Activated T-cell treated with anti-CD3 and anti-CD28 coated beads for 48 hours (primary cell): ENCODE measurements at places on chromosomes 7 and 10.
A peak's percentile ranks its signal among the peaks of the same experiment; 100 is the strongest.

DNA sequence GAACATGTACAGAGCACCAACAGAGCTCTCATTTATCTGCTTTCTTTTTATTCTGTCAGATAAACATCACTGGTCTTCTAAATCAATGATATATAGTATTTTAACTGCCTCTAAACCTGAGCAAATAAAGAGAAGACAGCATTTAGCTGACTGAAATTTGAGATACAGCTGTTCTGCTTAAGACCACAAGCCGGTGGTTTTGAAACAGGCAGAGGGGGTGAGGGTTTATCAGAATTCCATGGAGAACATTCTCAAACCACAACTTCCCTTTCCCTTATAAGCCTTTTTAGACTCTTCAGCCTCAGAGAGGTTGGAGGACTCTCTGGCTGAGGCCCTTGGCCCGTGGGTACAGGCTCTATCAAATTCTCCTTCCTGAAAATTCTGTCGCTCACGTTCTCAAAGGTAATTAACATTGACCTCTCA, 87.4 kb upstream of the RSU1 start:
- DNase-seq: no peak

DNA sequence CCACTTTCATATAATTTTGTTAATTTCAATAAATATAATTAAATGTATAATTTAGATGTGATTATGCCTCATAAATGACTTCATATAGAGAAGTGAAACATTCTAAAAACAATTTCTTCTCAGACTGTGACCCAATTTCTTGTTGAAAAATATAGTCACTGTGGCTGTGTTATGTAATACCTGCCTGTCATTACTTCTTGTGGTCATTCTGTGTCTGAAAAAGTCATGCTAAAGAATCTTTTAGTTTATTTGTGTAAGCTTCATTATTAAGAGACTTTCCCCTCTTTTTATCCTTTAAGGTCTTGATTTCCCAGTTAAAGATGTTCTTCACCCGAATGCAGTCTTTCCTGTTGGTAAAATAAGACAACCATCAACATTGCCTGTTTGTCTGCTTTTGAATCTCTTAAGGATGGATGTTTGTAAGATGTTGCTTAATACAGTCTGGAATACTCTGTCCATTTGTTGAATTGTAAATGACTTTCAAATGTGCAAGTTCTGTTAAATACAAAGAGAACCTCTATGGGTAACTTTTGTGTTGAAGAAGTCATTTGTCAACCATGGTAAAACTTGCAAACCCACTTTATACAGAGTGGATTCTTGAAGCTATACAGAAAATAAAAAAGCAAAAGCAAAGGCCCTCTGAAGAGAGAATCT, 16.0 kb downstream of the KAT6B start:
- DNase-seq: no peak

- no peak for DNase-seq
These were observed 22.6 kb upstream of the ZNF735 start for GRCh38 chr7:64184376-64184775.

DNA sequence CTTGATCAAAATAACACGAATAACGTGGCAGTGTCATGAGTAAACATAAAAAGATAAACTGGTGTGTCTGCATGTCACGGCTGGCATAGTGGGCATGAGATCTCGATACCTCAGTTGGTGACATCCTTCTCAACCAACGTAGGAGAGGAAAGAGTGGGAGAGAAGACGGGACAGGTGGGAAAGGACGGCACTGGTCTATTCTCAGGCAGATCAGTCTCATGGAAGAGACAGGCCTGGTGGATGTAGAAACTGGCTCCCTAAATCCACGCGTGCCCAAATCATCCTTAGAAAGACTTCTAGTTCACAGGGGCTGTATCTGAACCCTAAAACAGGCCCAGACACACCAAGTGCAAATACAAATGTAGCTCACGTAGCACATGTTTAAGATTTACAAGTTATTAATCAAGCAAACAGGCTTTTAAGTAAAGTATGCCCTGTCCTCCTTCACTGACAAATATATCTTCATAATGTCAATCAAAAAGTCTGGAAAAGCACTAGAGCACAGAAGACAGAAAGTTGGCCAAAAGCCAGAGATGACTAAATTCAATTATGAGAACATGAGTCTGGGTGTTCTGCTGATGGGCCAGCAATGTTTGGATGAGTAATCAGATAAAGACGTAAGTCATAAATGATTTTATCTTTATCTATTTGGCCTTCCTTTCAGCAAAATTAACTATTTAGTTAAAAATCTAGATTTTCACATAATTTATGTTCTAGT, 56.3 kb downstream of the SFMBT2 start:
- DNase-seq: no peak

DNA sequence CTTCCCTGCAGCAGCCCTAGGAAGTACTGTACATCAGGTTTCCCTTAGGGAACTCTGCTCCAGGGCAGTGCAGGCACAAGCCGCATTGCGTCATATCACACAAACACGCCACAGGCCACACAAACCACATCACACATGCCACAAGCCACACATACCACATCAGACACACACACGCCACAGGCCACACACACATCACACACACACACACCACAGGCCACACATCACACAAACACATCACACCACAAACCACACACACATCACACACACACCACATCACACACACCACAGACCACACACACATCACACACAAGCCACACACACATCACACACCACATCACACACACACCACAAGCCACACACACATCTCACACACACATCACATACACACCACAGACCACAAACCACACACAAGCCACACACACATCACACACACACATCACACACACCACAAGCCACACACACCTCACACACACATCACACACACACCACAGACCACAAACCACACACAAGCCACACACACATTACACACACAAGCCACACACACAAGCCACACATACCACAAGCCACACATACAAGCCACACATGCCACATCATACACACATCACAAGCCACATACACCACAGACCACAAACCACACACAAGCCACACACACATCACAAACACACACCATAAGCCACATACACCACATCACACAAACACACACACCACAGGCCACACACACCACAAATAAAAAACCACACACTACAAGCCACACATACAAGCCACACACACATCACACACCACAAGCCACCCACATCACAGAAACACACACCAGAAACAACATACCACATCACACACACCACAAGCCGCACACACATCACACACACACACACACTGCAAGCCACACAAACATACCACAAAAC, 53.4 kb downstream of the TMEM209 start:
- DNase-seq: peak; percentile 21

DNA sequence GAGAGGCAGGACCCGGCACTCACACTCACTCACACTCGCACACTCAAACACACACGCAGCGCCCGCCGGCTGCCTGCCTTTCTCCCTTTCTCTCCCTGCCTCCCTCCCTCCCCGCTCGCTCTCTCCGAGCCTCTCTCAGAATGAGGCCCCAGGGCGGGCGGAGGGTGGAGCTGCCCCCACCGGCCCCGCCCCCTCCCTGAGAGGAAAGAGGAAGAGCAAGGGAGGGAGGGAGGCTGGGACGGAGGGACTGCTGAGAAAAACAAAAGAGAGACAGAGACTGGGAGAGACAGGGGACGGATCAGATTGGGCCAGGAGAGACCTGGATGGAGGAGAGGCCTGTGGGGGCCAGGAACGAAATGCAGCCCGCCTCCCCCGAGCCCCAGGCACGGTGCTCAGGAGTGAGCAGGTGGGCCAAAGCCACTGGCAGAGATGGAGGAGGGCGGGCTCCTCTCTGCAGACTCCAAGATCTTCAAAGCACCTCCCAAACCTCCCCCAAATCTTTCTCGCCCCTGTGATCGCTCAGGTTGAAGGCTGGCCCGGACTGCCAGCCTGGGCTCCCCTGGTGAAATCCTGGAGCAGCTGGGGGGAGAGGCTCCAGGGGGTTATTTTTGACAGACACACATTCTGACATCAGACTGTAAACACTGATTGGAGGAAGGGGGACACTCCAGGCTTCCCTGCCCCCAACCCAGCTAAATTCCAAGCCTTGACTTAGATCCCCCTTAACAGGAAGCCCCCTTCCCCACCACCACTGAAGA, 5.1 kb downstream of the LDB1 start:
- DNase-seq: peak; percentile 87

GRCh38 chr10:75226656-75227055, 9.1 kb downstream of the COMTD1 start:
- DNase-seq: no peak

GRCh38 chr10:110546499-110547110, 20.9 kb upstream of the SMC3 start:
- DNase-seq: no peak

- no peak for DNase-seq
These were observed 218.6 kb upstream of the FZD1 start for GRCh38 chr7:91045606-91046005.

DNA sequence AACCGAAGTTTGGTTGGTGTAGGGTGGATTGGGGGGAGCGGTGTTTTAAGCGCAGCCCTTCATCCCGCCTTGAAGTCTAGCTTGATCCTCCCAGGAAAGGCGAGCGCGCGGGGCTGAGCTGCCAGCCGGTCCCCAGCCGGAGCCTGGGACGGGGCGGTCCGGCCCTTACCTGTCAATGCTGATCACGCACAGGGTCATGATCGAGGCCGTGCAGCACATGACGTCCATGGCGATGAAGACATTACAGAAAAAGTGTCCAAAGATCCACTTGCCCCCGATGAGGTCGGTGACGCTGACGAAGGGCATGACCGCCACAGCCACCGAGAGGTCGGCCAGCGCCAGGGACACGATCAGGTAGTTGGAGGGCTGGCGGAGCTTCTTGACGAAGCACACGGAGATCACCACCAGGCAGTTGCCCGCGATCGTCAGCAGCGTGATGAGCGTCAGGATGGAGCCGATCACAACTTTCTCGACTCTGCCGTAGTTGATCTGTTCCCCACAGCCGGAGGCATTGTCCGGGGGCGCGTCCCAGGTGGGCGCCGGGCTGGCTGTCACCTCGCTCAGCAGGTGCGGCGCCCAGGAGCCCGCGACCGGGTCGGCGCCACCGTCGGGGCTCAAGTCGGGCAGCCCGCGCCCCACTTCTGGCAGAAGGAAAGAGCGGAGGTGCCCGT, 740 bp downstream of the HTR7 start:
- no peak for DNase-seq

DNA sequence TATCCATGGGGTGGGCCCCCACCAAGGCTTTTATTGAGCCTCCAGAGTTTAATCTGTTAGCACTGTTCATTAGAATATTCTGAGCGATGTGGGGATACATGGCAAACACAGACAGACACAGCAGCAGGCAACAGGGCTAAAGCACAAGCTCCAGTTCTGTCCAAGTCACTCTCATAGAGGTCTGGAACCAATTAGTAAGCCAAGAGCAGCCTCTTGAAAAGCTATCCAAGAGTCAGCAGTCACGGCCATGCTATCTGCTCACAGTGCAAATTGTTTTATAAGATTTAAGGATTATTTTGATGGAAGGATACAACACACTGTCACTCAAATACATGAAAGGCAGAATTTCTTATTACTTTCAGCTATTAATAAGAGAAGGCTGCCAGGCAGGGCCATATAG, 86.4 kb upstream of the DGKB start:
- no peak for DNase-seq

GRCh38 chr10:1253523-1254353, 197.6 kb downstream of the WDR37 start:
- DNase-seq: no peak

DNA sequence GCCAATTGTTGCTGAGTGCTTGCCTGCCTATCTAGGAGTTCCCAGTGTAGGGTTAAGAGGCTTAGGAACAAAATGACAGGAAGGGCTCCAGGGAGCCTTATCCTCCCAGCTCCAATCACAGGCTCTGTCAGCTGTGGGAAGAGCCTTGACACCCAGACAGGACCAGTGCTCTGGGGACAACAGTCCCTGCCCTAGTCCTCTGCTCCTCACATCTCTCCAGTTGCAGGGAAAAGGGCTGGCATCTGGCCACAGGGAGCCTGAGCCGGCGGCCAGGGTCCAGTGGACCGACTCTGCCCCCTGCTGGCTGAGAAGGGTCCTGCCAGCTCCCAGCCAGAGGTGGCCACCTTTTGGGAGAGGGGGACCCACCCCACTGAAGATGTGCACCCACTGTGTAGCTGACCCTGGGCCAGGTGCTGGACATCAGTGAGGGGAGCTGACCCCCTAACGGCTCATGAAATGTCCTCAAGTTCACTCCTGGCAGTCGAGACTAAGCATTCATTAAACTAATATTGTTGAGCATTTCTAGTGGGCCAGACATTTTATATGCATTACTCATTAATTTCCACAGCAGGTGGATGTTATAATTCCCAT, 17.6 kb downstream of the DNAJB12 start:
- DNase-seq: peak; percentile 69

GRCh38 chr7:18555968-18556367, 60.4 kb downstream of the HDAC9 start:
- no peak for DNase-seq

- no peak for DNase-seq
These were observed 83.6 kb downstream of the RNF216 start for GRCh38 chr7:5697754-5698424.

- DNase-seq: no peak
These were observed 6.0 kb downstream of the AKR1B10 start for GRCh38 chr7:134533288-134533771.

- no peak for DNase-seq
These were observed 30.1 kb downstream of the NUDCD3 start for GRCh38 chr7:44460325-44460724.

DNA sequence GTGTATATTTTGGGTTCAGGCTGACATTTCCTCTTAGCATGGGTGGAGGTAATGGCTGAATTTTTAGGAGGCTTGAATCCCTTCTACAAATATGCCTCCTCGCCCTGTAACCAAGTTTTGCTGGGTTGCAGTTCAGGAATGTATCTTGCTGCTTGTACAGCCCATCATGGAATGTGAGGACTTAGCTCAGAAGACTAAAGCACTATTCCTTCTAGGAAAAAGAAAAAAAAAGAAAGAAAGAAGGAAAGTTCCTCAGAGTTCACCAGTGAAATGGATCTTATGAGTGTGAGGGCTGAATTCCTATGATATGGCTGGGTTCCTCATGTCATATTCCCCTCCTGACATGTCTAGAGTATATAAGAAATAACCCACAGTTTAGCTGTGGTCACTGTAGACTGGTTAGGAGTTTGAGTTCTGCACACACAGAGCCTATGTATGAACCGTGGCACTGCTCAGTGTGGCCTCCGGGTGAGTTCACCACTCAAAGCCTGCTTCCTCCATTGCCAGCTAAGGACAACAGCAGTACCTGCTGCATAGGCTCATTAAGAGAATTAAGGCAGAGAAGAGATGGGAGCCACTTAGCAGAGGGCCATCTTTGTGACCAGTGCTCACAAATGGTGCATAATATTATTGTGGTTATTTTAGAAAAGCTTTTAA, 114.0 kb downstream of the TACC2 start:
- DNase-seq: no peak

- no peak for DNase-seq
These were observed 351.8 kb upstream of the ETV1 start for GRCh38 chr7:14341200-14341775.
